Islet precursor cell (in vitro differentiated cells): ENCODE measurements at places on chromosomes 6 and 20.
A peak's percentile ranks its signal among the peaks of the same experiment; 100 is the strongest.

GRCh38 chr6:170052991-170053821 lies 237.7 kb downstream of the DLL1 start:
- DNase-seq: no peak

GRCh38 chr20:53748821-53749421 lies 155.3 kb upstream of the ZNF217 start:
- peak; percentile 93 for DNase-seq

GRCh38 chr6:14896475-14896874 lies 349.4 kb upstream of the JARID2 start:
- DNase-seq: no peak

DNA sequence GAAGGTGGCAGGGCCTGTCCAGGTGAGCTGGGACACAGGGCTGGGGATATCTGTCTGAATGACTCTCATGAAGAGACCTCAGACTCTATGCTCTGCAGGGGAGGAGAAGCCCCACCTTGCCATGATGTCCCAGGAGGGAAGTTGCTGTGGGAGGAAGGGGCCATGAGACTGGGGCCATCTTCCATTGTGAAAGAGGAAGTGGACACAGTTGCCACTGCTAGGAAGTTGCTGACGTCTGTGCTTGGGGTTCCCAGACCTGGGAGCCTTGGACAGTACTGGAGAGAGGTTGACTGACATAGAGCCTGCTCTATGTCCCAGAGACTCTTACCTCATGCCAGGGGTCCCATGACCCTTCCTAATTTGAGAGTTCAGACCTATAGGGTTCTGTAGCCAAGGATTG lies 24.5 kb downstream of the SIRPB1 start:
- no peak for DNase-seq

DNA sequence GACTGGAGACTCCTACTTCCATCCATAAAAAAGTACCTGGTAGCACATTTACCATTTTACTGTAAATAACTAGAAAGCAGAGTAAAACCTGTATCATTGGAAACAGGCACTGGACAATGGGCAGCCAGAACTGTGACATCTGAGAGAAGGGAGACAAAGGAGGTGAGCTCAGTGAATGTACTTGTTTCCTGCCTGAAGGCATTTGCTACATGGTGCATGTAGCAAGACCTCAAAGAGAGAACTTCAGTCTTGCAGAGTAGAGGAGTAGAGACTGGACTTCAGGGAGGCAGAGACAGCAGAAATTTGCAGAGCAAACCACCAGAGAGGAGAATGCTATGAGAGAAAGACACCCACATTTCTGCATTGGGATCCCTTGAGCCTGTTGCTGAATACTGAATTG lies 171.0 kb upstream of the CCN2 start:
- no peak for DNase-seq

- DNase-seq: no peak
Measured at GRCh38 chr6:32432050-32432450, 7.6 kb upstream of the HLA-DRA start.

- DNase-seq: peak; percentile 71
Measured at GRCh38 chr20:46979603-46980241, 85.1 kb downstream of the EYA2 start.

GRCh38 chr6:3013486-3013885 lies 13.8 kb downstream of the NQO2 start:
- peak; percentile 84 for DNase-seq

- no peak for DNase-seq
Measured at GRCh38 chr6:527989-528673, 128.8 kb downstream of the HUS1B start.

DNA sequence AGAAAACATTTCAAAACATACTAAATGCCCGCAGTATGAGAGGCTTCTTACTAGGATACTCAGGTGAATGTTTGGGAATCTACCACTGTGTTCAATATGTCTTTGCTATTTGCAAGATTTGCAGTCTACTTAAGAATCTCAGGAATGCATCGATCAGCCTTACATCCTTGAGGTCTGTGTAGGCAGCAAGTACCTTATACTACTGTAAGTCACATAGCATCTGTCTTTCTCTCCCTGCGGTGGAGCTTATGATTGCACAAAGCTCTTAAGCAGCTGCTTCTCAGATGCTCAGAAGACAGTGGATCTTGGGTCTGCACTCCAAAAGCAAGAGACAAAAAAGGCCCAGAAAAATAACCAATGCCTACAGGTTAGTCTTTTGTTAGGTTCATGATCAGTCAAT lies 21.4 kb downstream of the PCSK2 start:
- no peak for DNase-seq

DNA sequence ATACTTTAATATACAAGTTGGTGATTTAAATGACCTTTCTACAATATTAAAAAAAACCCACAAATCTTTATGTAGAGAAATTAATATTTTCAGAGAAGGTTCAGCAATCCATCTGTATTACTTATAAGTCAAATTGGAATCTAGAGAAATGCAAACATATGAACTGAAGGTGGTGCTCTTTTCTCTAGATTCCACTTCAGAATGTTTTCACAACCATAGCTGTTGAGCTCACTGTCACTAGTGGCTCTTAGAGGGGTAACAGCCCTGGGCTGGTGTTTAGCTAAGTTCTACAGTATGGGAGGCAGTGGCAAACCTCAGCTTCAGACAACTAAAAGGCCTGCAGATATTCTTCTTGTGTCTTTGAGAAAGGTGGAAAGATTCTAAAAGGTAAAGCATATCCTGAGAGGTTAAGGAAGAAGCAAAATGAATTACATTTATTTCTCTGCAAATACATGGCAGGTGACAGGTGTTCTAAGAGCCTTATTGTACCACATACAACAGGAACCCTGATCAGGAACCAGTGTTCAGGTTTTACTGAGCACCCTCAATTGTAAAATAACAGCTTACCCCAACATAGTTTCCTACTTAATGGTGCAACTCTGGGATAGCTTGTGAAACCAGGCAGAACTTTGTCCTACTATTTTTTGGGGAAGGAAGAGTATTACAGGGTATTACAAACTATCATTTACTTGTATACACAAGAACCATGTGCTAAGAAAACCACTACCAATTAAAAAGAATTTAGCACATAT lies 56.6 kb upstream of the SAMHD1 start:
- no peak for DNase-seq

DNA sequence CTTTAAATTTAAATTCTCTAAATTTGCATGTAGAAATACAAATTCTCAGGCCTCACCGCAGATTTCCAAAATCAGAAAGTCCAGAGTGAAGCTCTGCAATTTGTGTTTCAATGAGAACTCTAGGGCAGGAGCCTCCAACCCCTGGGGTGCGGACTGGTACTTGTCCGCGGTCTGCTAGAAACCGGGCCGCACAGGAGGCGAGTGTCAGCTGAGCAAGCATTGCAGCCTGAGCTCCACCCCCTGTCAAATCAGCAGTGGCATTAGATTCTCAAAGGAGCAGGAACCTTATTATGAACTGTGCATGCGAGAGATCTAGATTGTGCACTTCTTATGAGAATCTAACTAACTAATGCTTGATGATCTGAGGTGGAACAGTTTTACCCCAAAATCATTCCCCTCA lies 203.0 kb upstream of the PCSK2 start:
- DNase-seq: peak; percentile 82

DNA sequence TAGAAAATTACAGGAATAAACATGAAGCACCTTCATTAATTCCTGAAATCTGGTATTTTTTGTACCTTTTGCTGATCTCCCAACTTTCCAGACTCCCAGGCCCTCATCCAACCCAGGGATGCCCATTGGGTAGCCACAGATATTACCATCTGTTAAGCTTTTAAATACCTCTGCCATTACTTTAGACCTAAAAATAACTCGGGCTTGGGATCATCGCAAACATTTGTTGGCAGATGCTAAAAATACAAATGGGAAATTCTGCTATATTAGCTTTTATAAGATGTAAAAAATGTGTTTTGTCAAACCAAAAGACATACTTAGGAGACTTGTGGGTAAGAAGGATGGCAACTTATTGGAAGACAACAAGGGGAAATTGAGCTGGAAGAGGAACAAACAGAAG lies 376.1 kb downstream of the CENPW start:
- no peak for DNase-seq

- no peak for DNase-seq
Measured at GRCh38 chr6:31958412-31958740, 395 bp downstream of the NELFE start.

GRCh38 chr6:80541181-80541580 lies 434.7 kb downstream of the BCKDHB start:
- peak; percentile 58 for DNase-seq

GRCh38 chr20:16732506-16733152 lies 2.8 kb downstream of the SNRPB2 start:
- DNase-seq: no peak

- peak; percentile 57 for DNase-seq
Measured at GRCh38 chr20:43911066-43911465, 3.6 kb upstream of the TOX2 start.

GRCh38 chr6:163825033-163825432 lies 410.5 kb downstream of the QKI start:
- DNase-seq: no peak

GRCh38 chr6:108652375-108652774 lies 91.7 kb downstream of the FOXO3 start:
- DNase-seq: no peak

DNA sequence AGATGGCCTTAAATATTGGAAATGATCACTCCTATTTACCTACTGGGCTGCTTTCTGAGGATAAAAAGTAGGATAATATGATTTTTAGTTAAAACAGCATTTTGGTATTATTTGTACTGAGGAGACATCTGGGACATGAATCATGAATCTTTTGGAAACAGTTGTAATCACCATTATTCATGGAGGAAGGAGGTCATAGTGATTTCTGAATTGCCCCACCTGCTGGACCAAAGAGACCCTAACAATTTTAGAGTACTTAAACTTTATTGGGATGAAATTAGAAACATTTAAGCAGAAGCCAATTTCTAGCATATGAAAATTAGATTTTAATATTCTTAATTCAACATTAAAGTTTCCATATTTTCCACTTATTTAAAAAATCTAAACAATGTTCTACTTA lies 108.4 kb upstream of the SIM1 start:
- no peak for DNase-seq

GRCh38 chr6:146543940-146544615 lies 445 bp downstream of the RAB32 start:
- peak; percentile 75 for DNase-seq

GRCh38 chr6:129785756-129786135 lies 75.4 kb downstream of the TMEM244 start:
- no peak for DNase-seq
